H54 (cell line): ENCODE measurements at places on chromosomes 2 and 18.

GRCh38 chr2:131584380-131584779, 56.7 kb downstream of the CCDC74A start:
- DNase-seq = no peak

- DNase-seq = no peak
Measured at GRCh38 chr2:212064318-212064717, 474.3 kb downstream of the ERBB4 start.

GRCh38 chr18:22223254-22223964, 54.0 kb downstream of the GATA6 start:
- peak; percentile 41 for DNase-seq

DNA sequence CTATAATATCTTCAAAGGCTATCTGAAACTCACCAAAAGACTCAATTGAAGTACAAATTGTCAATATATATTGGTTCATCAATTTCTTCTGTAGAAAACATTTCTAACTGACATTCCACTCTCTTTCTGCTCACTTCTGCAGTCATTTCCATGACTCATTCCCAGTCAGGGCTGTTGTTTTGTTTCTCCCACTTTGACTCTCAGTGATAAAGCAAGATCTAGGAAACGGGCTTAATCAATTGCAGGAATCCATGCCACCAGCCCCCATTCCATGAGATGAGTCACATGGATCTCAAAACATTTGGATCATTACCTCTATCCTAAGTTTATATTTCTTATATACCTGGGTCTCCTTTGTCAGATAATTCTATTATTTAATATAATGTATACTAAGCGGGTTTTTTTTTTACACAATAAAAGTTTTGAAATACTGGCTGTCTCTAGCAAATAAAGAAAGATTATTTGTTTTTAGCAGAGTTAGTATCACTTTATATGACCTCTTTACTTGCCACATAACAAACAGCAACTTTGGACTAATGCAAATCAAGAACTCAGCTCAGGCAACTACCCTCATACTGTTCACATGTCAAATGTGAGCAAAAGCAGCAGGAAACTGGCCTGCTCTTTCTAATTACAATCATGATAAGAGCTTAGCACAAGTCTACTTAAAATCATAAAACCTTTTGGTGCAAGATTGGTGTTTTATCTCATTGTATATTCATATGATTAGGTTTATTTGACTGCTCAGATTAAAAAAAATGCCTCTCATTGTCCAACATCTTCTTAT, 251.1 kb upstream of the PIK3C3 start:
- no peak for DNase-seq

GRCh38 chr2:85853499-85854165, 35.2 kb downstream of the ST3GAL5 start:
- DNase-seq = no peak
